H4 (cell line): ENCODE measurements at places on chromosomes 16 and 17.

- no peak for DNase-seq
Observed at GRCh38 chr17:45361451-45361850, 44.6 kb upstream of the MAP3K14 start.

DNA sequence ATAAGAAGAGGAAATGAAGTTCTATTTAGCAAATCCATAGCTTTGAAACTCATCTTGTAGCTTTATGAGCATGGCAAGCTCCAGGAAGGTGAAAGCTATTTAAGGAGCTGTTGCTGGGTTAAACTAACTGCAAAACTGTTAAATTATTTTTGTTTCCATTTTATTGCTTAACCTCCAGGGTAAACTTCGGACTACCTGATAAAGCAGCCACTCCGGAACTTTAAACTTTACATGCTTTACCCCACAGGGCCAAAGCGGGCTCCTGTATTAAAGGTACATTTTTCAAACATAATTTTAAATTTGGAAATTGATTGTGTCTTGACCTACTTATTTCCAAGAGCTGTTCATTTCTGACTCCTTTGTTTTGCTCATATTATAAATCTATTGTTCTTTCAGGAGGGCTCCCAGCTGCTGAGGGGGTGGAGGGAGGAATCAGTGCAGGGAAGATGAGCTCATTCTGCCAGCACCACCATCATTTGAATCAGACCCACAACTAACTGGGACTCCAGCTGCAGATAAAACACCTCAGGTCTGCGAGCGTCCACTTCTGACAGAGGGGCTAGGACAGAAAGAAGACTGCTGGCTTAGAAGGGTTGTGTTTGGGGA lies 157.9 kb downstream of the IRX3 start:
- DNase-seq = no peak

GRCh38 chr16:24972608-24973220 lies 42.5 kb downstream of the ARHGAP17 start:
- DNase-seq = no peak

- DNase-seq = no peak
Observed at GRCh38 chr16:85991425-85991824, 92.5 kb downstream of the IRF8 start.

DNA sequence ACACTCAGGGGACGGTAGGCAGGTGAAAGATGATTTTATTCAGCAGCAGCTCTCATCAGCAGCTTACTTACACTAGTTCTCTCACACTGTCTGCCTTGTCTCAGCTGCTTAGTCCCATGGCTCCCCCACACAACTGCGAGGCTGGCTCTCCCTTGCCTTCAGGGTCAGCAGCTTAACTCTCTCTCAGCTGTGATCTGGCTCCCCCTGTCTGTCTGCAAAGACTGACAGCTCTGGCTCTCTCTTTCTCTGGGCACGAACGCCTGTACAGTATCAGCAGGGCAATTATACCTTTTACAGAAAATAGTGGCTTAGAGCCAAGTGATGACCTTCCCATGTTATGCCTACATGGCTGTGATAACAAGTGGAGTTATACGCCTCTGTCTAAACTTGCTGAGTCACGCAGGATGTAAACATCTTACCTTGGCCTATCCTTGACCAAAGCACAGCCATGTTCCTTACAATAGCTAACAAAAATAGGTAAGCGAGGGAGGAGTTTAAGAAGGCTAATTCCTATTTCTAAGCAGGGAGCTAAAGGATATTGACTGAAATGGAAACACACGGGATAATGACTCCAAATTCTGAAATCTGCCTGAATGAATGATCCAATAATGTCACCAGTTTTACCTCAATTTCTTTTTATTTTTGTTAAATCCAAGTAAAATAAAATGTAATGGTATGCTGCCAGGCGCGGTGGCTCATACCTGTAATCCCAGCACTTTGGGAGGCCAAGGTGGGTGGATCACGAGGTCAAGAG lies 1.1 kb upstream of the NDUFAB1 start:
- peak; percentile 11 for DNase-seq
